M059J (cell line): ENCODE measurements at places on chromosomes 1 and 21.
A peak's percentile ranks its signal among the peaks of the same experiment; 100 is the strongest.

- no peak for DNase-seq
Observed at GRCh38 chr21:32298658-32299081, at the start of gene MRAP. TSS of gene MRAP (plus strand) at chr21:32298855. CDS start at chr21:32298972, 117 bp downstream.

DNA sequence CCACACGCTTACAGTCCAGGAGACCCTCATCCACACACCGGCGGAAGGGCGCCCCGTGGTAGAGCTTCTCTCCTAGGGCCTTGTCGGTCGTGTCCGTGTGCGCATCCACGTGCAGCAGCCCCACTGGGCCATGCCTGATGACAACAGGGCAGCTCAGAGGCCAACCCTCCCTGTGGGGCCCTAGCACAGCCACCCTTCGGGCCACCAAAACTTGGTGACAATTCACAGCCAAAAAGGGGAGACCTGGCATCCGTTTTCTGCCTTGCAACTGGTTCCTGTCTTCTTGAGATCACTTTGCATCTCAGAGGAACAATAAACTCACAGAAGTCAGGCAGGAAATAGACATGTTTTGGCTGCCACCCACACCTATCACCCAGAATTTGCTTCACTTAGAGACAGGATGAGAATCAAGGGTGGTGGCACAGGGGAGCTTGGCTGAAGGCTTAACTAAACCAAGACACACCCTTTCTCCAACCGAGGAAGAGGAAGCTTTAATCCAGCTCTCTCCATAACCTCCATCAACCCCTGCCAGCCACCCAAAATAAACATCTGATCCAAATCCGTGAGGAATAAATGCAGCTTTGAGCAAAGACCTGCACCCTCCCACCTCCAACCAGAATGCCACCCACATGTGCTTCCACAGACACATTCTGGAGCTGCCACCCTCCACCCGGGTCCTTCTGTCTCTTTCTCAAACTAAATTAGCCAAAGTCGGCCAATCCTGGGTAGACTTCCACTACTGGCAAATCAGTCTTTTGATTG lies 5.7 kb downstream of the AGMAT start:
- no peak for DNase-seq

DNA sequence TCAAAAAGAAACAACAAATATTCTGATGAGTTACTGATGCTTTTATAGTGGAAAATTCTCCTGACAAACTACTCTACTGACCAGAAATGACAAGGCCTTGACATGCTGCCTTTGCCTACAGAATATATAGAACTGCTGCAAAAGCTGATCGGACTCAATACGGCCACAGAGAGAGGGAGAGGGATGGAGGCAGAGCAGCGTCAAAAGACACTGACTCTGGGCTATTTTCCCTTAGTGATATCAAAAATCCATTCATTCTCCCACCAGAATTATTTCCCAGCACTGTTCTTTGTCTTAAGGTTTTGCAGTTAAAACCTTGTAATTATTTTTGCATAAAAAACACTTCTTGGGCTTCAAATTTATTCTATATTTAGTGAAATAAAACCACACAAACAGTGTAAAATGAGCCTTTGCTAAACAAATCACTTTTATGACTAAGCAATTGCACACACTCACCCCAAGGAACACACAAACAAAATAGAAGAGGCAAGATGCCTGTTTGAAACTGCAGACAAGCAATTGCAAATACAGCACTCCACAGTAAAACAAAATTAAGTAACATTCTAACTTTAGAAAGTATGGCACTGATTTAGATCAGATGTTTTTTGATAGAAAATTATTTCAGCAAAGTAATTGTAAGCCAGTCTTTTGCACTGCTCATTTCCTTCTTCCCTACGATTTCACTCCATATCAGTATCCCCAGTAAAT lies 1036.4 kb downstream of the ADGRL2 start:
- DNase-seq: peak; percentile 11

GRCh38 chr1:91877574-91878208 lies 8.3 kb downstream of the TGFBR3 start:
- no peak for DNase-seq

DNA sequence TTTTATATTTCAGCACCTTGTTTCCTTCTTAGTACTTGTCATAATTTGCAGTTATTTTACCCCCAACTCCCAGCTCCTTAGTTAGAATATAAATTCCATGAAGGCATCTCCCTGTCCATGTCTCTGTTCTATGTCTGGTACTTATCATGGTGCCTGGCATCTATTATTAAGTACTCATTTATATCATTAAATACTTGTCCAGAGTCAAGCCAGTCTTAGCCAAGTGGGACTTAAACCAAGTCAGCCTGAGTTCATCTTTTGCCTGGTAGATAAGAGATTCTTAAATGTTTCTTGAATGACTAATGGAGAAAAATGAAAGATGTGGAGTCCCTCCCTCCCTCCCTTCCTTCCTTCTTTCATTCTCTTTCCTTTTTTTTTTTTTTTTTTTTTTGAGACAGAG lies 9.4 kb downstream of the SLC25A44 start:
- DNase-seq: peak; percentile 60

DNA sequence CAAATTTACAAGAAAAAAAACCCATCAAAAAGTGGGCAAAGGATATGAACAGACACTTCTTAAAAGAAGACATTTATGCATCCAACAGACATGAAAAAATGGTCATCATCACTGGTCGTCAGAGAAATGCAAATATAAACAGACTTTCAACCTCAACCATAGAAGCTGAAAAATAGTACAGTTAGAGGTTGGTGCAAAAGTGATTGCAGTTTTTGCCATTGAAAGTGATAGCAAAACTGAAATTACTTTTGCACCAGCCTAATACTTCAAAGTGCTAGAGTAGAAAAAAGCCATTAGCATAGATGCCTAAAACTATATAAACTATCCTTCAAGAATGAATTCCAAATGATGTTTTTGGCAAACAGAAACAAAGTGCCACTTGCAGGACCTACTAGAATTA lies 365.8 kb upstream of the DPYD start:
- DNase-seq: no peak

GRCh38 chr1:41715441-41716095 lies 203.2 kb downstream of the HIVEP3 start:
- no peak for DNase-seq

DNA sequence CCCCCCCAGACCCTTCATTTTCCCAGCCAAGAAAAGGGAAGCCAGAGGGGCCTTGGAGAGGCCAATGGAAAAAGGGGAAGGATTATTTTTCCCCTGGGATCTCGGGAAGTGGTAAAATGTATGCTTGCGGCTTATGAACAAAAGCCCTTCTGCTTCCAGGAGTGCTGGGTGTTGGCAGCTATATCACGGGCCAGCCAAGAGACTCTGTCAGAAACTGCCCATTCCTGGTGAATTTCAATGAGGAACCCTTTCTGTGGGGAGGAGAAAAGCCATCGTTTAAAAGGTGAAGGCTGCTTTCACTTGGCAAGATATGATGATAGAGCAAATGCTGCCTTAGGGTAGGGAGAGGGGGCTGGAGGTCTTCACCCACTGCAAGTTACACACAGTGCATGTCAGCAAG lies 69.7 kb upstream of the ZC3H12A start:
- DNase-seq: no peak

- DNase-seq: no peak
Observed at GRCh38 chr1:11238311-11238710, 24.0 kb downstream of the MTOR start.

GRCh38 chr1:213539464-213539863 lies 448.3 kb upstream of the PROX1 start:
- DNase-seq: no peak

DNA sequence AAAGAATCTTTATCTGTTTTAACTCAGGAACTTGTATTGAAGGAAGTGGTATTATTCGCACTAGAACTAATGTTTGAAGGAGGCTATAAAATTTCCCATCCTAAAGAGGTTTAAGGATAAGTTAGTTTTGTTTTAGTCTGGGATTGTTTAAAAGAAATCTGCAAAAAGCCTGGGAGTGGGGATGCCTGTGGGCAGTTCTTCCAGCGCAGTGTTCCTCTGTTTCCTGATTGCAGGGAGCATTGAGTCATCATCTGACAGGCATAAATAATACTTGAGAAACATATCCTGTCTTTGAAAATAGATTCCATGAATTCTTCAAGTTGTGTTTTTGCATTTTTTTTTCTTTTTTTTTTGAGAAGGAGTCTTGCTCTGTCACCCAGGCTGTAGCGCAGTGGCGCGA lies 350.8 kb upstream of the PTBP2 start:
- peak; percentile 95 for DNase-seq

DNA sequence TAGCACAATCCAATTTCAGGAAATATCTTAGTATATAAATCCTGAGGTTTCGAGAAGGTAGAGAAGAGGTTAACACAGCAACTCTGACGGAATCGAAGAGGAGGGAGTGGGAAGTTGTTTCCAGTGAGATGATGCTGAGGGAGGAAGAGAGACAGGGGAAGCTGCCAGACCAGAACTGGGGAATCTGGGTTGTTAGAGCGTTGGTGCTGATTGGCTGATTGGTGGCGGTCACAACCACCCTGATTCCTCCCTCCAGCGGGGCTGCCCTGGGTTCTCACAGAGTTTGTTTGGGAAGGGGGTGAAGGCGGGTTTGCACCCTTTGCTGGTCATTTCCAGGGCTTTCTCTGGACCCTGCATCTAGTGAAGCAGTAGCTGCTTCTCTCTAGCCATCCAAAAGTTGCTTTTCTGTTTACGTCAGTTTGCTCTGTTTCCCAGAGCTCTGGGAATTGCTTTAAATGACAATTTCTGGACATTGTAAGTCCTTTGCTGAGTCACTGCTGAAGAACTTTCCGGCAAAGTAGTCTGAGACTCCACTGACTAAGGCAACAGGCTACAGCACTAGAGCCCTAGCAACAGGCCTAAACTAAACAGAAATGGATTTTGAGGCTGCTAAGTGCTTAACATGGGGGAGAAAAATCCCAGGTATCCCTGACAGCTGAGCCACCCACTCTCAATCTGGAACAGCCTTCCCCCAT lies 90.1 kb downstream of the TENT5C start:
- DNase-seq: peak; percentile 92

- no peak for DNase-seq
Observed at GRCh38 chr1:43042773-43043457, 84.2 kb upstream of the SLC2A1 start.

GRCh38 chr1:78591971-78592370 lies 28.3 kb upstream of the IFI44L start:
- no peak for DNase-seq

DNA sequence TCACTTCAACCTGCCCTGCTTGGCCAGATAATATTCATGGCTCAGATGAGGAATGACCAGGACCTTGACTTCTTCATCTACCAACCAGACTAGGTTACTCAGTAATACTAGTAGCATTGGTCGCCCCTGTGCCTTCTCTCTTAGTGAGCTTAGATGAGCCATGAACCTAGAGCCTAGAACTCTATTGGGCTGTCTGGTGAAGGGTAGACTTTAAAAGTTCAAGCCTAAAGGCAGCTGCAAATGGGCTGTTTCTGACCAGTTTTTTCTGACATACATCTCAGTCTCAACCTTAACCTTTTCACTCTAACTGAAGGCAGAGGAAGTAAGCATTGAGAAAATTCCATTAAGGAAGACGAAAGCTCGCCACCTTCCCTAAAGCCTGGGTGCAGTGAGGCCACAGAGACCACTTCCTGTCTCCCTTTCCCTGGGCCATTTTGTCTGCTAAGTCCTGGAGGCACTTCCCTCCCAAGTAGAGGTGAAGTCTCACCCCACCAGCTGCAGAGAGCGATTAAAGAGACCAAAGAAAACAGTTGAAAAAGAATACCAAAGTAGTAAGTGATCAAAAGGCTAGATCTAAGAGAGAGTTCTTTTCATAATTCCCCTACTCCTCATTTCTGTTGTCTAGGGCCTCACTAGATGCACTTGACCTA lies 53.3 kb downstream of the MTR start:
- no peak for DNase-seq

GRCh38 chr21:16841975-16842695 lies 670.7 kb upstream of the CXADR start:
- no peak for DNase-seq

DNA sequence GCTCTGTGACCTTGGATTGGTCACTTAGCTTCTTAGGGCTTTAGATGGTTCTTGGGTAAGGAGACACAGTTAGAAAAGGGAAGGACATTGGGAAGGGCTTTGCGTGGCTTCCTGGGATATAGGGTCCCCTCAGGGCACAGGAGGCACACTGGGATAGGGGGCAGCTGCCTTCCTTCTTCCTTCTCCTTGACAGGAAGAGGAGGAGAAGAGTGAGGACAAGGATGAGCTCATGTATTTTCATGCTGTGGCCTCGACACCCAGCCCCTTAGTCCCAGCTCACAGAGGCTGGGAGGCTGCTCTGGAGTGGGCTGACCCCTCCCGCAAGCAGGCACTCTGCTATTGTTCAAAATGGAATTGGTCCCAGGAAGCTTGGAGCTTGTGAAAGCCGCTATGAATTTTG lies 45.7 kb upstream of the POU3F1 start:
- no peak for DNase-seq

GRCh38 chr1:150243003-150243402 lies 7.1 kb upstream of the ANP32E start:
- no peak for DNase-seq

DNA sequence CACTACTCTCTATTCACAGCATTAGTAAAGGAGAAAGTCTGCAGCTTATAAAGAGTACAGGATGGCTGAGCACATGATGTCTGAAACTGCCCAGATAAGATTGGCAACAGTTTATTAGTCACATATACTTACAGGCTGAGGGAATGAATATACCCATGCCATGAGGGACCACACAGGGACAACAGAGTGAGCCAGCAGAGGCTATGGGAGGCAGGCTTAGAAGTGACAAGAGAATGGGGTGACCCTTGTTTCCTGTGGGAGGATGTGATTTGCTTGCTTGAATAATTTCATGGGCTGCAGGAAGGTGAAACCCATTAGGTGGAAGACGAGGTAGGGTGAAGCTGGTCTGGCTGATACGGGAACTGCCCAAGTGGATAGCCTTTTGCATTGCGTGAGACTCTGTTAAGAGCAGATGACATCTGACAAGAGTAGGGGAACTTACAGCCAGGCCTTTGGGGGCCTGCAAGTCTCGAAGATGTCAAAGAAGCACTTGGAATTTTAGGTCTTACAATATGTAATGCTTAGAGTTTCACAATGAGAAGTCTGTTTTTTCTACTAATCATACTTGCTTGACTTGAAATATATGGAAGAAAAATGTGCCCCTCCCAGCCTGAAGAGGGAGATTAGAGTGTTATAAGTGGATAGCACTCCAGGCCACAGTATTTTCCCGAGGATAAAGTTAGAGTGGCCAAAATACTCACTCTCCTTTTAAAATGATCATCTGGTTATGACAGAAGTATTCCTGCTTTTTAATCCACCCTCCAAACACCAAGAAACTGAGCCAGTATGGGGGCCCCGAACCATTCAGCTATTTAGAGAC lies 34.6 kb upstream of the TNFSF4 start:
- no peak for DNase-seq

- no peak for DNase-seq
Observed at GRCh38 chr1:174028495-174028894, 6.3 kb upstream of the RC3H1 start.

- no peak for DNase-seq
Observed at GRCh38 chr1:198290089-198290683, 133.4 kb downstream of the NEK7 start.
